ENCODE measurements at places on chromosomes 3 and 15.

- DNase-seq, result no peak
Measured at GRCh38 chr15:33639051-33639450, 328.3 kb downstream of the RYR3 start.

GRCh38 chr3:46496746-46497555 lies 825 bp upstream of the RTP3 start:
- peak; percentile 34 for DNase-seq

- no peak for DNase-seq
Measured at GRCh38 chr3:148020861-148021260, 611.7 kb downstream of the ZIC1 start.

GRCh38 chr3:141405591-141405990 lies 37.3 kb downstream of the ZBTB38 start:
- no peak for DNase-seq

- no peak for DNase-seq
Measured at GRCh38 chr3:135917076-135917475, 48.5 kb upstream of the PPP2R3A start.

DNA sequence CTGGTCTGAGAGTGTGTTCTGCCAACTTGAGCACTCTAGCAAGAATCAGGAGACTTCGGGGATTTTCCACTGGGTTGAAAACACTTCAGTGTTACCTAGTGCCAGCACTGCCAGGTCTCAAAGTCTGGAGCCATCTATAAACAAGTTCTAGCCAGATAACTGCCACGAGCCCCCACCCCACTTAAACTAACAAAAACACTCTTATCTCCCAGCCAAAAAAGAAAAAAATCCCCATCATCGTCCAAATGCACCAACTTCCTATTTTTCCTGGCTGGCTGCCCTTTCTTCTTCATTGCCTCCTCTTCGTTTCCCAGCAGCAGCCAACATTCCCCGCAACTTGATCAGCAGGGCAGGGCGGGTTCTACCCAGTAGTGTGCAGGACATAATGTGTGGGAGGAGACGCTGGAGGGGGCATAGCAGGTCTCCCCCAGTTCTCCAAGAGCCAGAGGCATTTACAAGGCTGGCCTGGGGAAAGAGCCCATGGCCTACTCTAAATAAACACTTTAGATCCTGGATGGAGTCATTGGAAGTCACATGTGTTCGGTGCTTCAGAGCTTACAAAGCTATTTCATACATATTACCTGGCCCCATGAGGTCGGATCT lies 29.5 kb downstream of the C2CD4B start:
- DNase-seq, result no peak

DNA sequence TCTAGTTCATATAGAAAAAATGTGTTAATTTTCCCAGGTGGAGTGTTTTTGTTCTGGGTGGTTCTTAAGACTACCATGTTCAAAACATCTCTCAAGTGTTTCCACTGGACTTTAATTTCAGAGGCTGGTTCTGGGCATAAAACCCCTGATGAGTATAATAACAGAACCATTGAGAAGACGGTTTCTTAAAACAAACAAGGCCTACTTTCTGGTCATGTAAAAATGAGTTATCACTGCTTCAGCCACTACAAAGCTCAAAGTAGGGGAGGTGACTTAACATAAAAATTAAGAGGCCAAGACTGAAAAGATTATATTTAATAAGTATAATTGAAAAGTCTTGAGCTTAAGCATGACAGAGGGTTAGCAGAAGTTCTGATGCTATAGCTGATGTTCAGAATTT lies 33.8 kb downstream of the RYR3 start:
- no peak for DNase-seq

- no peak for DNase-seq
Measured at GRCh38 chr3:113812854-113813253, 25.7 kb upstream of the GRAMD1C start.

GRCh38 chr3:171873580-171873979 lies 30.4 kb downstream of the TMEM212 start:
- no peak for DNase-seq

GRCh38 chr3:175985781-175986180 lies 1126.6 kb downstream of the NAALADL2 start:
- no peak for DNase-seq

DNA sequence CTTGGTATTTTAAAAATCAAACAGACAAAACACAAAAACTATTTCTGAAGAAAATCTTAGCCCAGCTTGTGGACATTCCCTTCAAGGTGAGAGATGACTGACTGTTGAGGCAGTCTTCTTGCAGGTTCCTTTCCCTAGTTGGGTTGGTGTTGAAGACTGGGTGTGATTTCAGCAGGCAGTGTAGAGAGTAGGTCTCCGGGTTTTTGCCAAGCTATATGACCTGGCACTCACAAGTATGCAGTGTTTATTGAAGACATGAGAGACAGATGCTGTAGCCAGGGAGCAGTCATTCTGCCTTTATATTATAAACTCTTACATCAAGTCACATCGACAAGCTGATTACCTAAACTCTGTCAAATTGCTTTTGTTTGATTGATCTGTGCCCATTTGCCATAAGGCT lies 17.5 kb downstream of the SENP8 start:
- no peak for DNase-seq

DNA sequence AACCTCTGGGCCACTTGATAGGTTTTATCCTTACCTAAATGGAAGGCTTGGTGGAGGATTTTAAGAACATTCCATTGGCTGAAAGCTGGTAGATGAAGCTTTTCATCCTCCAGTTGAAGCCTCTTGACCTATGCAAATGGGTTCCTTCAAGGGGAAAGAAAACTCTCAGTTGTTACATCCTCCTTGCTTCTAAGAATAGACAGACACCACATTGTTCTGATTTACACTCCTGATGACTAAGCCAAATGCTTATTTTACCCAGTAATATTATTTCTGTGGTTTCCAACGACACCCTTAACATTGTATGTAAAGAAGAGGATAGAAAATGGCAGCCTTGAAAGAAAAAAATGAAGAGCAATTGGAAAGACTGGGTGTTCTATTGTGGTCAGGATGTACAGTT lies 480.5 kb downstream of the OTOL1 start:
- no peak for DNase-seq

GRCh38 chr15:79372428-79372827 lies 59.7 kb upstream of the MINAR1 start:
- DNase-seq, result no peak

GRCh38 chr3:139957844-139958243 lies 22.9 kb downstream of the CLSTN2 start:
- DNase-seq, result no peak

DNA sequence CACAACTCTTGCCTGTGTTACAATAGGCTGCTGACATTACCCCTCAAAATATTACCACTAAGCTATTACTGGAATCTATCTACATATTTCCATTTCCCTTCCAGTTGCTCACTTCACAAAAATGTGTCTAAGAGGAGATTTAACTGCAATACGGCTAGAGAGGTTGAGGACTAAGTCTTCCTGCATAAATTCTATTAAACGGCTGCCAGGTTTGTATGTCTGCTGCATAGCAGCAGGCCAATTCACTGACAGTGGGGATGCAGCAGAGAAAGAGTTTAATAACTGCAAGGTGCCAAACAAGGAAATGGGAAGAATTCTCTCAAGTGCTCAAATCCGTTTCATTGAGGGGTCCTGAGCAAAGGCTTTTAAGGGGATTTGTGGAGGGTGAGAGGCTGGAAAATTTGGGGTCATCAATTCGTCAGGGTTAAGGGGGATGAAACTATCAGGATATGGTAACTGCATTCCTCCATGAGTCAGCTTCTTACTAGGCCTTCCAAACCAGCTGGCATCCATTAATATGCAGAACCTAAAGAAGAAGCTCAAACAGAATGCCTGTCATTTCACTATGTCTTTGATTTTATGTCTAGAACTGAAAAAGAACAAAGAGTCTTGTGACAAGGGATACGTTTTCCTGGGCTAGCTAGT lies 675.6 kb downstream of the TBL1XR1 start:
- no peak for DNase-seq

DNA sequence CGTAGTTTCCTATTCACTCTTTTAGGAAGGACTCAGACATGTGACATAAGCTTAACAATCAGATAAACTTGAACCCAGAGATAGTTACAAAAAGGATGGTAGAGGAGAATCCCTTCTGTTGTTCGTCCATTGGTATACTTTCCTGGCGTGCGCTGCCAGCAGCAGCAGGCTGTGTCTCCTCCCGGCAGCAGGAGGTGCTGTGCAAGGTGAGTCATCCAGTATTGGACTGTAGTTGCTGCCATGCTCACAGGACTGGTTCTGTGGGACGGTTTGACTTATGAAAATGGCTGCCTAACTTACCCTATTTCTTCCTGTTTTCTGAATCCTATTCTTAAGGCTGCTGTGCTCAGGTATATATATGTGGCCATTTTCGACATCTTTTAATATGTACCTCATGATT lies 253.4 kb upstream of the LRRC3B start:
- no peak for DNase-seq

- no peak for DNase-seq
Measured at GRCh38 chr3:113222451-113223086, 11.2 kb downstream of the BOC start.

GRCh38 chr3:46935168-46935858 lies 41.2 kb downstream of the CCDC12 start:
- DNase-seq, result no peak

DNA sequence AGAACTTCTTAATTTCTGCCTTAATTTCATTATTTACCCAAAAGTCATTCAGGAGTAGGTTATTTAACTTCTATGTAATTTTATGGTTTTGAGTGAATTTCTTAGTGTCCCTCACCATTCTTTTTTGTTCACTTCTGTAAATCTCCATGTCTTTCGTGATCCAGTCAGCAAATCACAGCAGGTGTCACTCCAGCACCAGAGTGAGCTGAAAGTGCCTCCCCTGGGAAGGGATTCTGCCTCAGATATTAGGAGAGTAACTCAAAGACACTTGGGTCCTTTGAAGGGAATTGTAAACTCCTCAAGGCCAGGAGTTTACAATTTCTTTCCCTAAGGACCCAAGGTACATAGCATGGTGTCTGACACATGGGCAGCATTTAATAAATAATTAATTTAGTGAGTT lies 207.6 kb upstream of the AZI2 start:
- no peak for DNase-seq

GRCh38 chr15:29972051-29972450 lies 110.7 kb upstream of the GOLGA8J start:
- no peak for DNase-seq

DNA sequence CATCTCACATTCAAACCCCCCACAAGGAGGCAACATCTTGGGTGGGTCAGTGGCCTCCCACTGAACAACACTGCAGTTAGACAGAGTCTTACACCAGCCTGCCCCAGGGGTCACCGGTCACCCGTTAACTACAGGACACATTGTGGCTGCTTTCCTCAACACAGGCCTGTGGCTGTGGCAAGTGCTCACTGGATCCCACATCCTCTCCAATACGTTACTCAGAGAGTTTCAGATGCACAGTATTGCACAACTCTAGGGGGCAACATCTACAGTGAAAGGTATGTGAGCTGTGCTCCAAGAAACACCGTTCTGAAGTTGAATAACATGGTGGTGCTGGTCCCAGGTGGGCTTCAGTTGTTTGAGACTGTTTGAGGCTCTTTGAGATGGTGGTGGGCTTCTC lies 41.0 kb downstream of the CTDSPL start:
- no peak for DNase-seq

GRCh38 chr3:99669879-99670555 lies 31.6 kb downstream of the COL8A1 start:
- DNase-seq, result no peak

GRCh38 chr15:49320351-49320750 lies 102.7 kb upstream of the FGF7 start:
- DNase-seq, result no peak

DNA sequence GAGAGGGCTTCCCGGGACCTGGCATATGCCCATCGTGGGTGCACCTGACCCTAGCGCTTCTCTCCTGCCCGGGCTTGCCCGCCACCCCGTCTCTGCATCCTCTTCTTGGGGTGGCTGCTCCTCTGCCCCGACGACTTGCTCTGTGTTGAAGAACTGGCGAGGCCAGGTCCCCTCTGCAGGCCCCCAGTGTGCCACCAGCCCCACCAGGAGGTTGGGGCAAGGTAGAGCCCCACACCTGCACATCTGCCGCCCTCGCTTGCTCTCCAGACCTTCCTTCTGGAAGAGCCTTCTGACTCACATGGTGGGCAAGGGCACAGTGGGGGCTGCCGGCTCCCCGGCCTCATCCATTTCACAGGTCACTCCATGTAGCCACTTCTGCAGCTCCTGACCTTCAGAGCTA lies 84.3 kb downstream of the FBLN2 start:
- no peak for DNase-seq

DNA sequence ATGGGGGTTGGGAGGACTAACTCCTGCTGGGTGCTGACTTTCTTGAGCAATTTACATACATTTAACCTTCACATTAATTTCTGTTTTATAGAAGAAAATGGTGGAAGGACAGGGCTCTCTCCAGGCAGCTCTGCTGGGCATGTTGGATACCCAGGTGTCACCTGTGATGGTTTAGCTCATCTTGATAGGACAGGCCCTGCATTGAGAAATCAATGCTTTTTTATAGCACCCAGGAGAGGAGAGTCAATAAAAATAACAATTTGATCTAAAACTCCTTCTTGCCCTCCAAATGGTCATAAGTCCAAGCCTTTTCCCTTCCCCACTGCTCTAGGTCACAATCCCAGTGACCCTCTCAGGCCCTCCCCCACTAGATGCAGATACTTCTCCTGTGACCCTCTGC lies 48.3 kb upstream of the RBP1 start:
- no peak for DNase-seq

GRCh38 chr3:9069971-9070370 lies 106.7 kb upstream of the RAD18 start:
- DNase-seq, result no peak

DNA sequence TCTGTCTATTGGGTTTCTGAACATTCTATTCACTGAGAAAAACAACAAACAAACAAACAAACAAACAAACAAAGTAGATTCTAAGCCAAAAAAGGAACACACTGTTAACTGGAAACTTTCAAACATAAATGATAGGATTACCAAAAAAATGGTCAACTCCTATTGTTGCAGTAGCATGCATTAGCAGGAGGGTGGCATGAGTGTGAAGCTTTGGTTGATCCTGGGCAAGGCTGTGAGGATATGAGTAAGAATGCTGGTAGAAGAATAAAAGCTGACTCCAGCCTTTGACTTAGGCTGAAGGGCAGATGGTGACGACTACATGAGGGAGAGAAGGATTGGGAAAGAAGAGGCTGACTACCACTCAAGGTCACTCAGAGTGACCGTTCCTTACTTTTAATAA lies 810.3 kb downstream of the VGLL3 start:
- no peak for DNase-seq

DNA sequence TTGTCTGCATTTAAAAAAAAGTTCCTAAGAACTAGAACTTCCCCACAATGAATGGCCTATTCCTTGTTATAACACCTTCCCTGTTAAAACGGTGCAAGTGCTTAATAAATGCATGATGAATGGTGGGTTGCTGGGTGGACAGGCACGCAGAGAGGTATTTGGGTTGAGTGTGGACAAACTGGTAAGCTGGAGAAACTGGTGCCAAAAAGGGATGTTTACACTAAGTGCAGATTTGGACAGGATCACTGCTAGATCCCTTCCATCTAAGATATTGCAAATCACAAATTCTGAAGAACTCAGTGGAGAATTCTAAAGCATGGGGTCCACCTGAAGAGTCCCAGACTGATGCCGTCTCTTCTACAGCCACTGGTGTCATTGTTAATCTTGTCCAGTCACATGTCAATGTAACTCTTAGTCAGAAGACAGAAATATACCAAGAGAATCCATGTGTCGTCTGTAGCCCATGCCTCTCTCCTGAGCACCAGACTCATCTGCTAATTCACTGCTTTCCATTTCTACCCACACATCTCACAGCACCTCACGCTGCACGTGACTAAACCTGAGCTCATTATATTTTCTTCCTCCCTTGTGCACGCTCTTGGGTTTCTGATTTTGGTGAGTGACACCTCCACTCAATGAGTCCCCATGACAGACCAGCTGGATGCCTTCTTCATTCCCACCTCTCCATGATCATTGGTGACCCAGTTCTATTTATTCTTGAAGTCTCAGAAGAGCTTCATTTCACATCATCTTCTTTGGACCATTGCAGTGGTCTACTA lies 328.9 kb downstream of the THSD4 start:
- DNase-seq, result no peak

Data from T-helper 2 cell (primary cell).